Activated naive CD4-positive, alpha-beta T cell (primary cell): ENCODE measurements at places on chromosomes 4 and X.
A peak's percentile ranks its signal among the peaks of the same experiment; 100 is the strongest.

DNA sequence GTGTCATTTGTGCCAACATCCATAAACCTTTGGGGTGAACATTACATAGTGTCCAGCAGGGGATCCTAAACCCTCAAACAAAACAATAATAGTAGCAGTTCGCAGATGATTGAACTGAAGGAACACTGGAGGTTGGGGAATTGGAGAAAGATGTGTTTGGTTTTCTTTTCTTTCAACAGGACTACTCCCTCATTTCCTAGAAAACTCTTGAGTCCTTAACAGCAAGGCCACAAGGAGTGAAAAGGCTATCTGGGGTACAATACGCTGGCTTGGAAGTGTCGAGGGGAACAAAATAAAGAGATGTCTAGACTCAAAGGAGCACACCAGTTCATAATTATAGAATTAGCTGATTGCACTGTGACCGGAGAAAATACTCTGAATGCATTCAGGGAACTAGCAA lies 72.1 kb downstream of the IDS start:
- DNase-seq = no peak

DNA sequence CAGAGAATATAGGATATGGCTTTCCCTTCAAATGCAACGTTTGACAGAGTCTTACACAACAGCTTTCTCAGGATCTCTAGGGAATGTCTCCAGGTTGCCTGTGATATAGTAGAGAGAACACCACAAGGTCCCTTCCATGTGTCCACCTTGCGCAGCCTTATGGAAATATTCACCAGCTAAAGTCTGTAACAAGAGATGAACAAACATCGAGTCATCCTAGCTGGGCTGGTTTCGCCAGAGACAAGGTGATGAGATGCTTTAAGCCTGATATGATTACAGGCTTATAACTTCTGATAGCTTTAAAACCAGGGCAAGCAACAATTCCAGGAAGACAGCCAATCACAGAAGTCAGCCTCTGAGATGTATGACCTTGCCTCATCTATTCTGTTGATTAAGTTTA lies 83.8 kb downstream of the SEL1L3 start:
- DNase-seq = no peak

- DNase-seq = no peak
These were observed 646.6 kb downstream of the ANKRD50 start for GRCh38 chr4:124065936-124066335.

DNA sequence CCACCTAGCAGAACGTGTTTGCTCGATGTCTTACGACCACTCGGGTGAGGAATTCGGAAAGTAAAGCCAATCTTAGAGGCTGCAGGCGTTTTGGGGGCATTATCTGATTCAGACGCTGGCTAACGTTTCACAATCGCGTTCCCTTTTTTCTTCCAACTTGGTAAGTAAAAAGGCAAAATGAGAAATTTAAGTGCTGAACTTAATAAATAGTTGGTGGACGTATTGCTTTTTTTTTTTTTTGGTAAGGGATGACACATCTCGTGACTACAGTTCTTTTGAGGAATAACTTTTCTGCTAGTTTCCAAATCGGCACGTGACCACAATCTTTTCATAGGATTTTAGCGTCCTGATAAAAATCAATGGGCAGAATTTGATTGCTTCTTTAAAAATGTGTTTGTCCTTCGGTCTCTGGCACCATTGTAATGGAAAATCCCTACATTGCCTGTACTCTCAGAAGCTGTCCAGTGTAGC lies 848 bp downstream of the RAB9A start:
- no peak for DNase-seq

DNA sequence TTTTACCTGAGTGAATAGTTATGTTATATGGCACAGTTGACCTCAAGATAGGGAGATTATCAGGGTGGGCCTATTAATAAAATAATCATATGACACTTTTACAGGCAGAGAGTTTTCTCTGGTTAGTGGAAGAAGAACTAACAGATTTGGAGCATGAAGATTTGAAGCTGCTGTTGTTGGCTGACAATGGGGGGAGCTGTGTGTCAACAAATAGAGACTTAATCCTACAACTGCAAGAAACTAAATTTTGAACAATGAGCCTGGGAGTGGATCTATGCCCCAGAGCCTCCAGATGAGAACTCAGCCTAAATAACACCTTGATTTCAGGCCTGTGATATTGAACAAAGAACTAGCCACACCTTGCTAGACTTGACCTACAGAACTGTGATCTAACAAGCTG lies 7.2 kb upstream of the CCSER1 start:
- DNase-seq = no peak

GRCh38 chr4:77804471-77804870 lies 14.7 kb downstream of the CNOT6L start:
- no peak for DNase-seq

- DNase-seq = no peak
These were observed 14.0 kb downstream of the STOX2 start for GRCh38 chr4:183919141-183919540.

DNA sequence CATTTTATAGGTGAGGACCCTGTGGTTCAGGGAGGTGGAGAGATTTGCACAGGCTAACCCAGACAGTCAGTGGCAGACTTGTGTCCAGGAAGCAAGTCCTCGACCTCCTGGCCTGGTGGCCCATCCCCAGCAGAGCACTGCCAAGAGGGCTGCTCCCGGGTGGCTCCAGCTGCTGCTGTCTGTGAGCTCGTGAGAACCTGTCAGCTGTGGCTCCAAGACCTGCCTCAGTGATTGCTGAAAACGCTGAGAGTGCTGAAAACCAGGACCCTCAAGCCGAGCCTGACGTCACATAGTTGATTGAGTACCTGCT lies 74.2 kb downstream of the RTL9 start:
- no peak for DNase-seq

DNA sequence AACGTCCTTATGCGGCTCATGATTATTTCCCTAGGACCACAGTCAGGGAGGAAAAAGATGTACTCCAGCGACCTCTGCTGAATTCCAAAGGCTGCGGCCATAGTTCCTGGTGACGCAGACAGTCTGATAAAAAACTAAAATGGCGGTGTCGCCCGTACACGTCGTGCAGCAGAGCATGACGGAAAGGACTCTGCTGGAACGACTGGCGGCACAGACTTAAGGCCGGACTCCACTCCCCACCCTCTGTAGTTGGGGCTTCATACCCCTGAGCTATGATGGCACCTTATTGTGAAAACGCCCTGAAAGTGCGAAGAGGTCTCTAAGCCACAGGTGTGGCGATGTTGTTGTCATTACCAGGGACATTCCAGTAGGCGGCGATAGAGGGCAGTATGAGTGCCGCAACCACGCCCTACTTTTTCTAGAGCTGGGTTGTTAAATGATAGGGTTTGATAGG lies 90.0 kb upstream of the EDA2R start:
- no peak for DNase-seq

DNA sequence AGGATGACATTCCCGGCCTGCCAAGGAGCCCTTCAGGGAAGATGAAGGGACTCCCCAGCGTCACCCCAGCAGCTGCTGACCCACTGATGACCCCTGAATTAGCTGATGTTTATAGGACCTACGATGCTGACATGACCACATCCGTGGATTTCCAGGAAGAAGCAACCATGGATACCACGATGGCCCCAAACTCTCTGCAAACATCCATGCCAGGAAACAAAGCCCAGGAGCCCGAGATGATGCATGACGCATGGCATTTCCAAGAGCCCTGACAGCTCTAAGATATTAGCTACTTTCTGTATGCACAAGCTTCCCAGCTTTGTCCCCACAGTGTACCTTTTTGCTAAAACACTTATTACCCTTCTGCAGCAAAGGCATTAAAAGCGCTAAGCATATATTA lies 14.4 kb downstream of the AMBN start:
- DNase-seq = no peak

GRCh38 chr4:152536545-152537182 lies 772 bp upstream of the FBXW7 start:
- no peak for DNase-seq

DNA sequence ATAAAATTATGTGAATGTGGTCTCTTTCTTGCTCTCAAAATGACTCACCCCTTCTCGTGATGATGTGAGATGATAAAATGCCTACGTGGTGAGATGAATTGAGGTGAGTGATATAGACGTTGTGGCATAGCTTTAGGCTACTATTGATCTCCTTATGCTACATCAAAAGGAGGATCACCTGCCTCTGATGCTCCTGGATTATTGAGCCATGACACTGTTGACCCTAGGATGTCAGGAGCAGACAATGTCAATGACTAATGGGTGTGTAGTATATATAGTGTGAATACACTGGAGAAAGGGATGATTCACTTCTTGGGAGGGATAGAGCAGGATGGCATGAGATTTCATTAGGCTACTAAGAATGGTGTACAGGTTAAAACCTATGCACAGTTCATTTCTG lies 210.7 kb upstream of the PRPS2 start:
- no peak for DNase-seq

- DNase-seq = no peak
These were observed at the start of gene LOC101059915 for GRCh38 chrX:71667328-71668247. TSS of gene LOC101059915 (plus strand) at chrX:71667546.

DNA sequence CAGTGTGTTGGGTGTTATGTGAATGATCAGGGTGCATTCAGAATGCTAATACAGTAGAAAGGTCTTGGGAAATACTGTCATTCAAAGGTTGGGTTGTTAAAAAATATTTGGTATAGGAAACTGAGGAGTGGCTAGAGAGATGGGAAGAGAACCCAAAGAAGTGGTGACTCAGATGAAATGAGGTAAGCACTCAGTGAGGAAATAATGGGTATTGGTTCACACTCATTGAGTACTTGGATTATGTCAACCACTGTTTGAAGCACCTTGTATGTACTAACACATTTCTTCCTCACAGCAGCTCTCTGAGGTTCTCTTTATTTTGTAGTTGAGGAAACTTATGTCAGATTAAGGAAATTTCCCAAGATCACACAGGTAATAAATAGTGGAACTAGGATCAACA lies 40.8 kb upstream of the NUDT6 start:
- DNase-seq = no peak

GRCh38 chr4:82555276-82555675 lies 6.5 kb downstream of the TMEM150C start:
- DNase-seq = no peak

DNA sequence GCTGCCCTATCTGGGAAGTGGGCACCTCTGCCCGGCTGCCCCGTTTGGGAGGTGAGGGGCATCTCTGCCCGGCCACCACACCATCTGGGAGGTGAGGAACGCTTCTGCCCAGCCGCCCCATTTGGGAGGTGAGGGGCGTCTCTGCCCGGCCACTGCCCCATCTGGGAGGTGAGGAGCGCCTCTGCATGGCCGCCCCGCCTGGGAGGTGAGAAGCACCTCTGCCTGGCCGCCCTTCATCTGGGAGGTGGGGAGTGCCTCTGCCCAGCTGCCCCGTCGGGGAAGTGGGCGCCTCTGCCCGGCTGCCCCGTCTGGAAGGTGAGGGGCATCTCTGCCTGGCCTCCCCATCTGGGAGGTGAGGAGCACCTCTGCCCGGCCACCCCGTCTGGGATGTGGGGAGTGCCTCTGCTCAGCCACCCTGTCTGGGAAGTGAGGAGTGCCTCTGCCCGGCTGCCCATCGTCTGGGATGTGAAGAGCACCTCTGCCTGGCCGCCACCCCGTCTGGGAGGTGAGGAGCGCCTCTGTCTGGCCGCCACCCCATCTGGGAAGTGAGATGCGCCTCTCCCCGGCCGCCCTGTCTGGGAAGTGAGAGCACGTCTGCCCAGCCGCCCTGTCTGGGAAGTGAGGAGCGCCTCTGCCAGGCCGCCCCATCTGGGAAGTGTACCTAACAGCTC lies 9.8 kb downstream of the PABPC1L2A start:
- DNase-seq = no peak

GRCh38 chrX:54093159-54093558 lies 48.9 kb upstream of the PHF8 start:
- no peak for DNase-seq

DNA sequence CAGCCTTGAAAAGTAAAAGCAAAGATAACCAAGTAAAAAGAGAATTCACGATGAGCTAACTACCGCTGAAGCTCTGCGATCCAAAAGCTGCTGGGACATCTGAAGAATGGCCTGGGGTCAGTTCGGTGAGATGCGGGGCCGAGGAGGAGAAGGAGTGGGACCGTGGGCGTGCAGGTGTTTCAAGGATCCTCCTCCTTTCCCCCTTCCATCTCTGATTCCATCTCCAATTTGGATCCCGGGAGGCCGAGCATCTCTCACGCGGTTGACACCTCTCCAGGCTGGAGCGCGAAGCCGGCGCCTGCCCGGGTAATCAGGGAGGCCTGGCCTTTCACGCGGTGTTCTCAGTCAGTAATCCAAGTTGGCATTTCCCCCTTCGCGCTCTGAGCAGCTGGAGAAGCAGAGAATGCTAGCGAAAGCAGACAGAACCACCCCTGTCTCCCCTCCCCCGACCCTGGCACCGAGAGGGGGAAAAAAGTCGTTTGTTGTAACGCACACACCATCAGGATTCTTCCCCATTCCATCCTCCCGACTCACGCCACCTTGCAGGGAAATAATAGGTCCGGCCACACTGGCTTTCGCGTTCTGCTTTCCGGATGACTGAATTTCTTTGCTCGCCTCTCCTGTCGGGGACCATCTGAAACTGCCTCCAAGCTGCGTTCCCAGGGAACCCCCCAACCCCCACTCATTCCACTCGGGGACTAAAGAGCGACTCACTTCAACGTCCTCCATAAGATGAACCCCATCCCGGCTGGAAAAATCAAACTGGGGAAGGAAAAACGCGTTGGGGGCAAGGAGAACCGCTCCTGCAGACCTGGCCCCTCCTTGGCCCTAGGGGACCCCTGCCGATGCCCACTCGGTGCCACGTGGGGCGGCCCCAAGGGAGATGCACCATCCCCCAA lies 6.5 kb downstream of the NEUROG2 start:
- no peak for DNase-seq

DNA sequence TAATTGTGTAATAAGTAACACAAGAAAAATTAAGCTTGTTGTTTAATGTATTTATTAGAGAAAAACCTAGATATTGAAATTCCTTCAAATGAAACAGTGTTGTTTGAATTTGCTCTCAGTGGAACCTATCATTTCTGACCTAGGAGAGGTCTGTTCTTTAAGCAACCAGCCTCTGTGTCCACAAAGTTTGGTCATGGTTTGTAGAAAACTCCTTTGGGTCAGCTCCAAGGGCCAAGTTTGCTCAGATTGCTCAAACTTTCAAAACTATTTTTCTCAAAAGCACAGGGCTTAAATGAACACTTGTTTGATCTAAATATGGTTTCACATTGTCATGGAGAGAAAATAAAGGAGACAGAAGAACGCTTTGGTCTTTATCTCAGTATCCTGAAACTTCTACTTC lies 29.6 kb upstream of the RPL34 start:
- no peak for DNase-seq

GRCh38 chrX:119790977-119791436 lies 423 bp downstream of the RPL39 start:
- peak; percentile 8 for DNase-seq

- DNase-seq = no peak
These were observed 24.2 kb upstream of the SORCS2 start for GRCh38 chr4:7168106-7168505.

GRCh38 chr4:99625369-99625768 lies 32.3 kb downstream of the C4orf54 start:
- DNase-seq = no peak
